ENCODE measurements at places on chromosomes 16 and 17.

GRCh38 chr16:90077757-90078578, 837 bp upstream of the PRDM7 start:
- peak; percentile 41 for DNase-seq

DNA sequence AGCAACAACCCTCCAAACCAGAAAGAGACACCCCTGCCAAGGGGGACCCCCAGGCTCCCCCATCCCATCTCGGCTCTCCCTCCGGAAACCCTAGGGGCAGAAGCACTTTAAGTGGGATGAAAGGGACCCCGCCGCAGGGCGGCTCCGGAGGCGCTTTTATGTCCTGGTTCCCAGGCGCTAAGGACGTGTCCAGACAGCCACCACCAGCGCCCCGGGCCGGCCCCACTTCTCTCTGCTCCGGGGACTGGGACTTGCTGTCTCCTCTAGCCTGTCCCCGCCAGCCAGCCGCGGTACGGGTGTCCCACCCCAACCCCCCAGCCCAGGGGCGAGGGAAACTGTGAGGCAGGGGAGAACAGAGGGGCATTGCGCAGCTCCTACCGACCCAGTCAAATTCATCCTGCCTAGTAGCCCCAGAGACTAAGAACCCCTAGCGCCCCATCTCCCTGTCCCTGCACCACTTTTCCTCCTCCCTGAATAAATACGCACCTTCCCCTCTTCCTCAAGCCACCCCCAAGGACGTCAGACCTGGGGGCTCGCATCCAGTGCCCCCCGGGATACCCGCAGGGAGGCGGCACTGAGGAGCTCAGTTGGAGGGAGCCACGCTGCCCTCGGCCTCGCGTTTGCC, 4.1 kb downstream of the SP6 start:
- no peak for DNase-seq

DNA sequence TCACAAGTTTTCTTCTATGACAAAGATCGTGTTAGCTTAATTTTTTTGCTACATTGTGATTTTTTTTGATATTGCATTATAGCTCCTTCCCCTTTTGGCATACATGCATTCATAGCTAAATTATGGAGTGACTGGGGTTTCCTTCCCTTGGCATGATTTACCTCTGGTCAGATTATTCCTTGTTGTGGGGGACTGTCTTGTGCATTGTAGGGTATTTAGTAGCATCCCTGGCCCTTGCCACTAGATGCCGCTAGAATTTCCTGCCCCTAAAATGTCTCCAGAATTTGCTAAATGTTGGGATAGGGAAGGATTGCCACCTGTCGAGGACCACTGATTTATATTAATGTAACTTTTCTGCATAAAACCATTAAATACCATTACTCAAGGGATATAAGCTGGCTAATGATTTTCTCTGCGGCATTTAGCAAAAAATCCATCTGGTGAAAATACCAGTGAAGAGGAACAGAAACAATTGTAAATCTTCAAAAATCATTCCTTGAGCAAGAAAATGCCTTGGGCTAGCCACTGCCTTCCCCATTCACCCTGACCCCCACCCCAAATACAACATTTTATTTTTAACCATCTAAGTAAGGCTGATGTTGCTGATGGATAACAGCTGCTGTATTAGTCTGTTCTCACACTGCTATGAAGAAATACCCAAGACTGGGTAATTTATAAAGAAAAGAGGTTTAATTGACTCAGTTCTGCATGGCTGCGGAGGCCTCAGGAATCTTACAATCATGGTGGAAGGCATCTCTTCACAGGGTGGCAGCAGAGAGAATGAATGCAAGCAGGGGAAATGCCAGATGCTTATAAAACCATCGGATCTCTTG, 195.2 kb downstream of the MAP2K6 start:
- DNase-seq = peak; percentile 52

GRCh38 chr17:78805301-78805700, 23.2 kb upstream of the CYTH1 start:
- no peak for DNase-seq

- no peak for DNase-seq
These were observed 223.4 kb downstream of the HS3ST3A1 start for GRCh38 chr17:13378361-13378760.

DNA sequence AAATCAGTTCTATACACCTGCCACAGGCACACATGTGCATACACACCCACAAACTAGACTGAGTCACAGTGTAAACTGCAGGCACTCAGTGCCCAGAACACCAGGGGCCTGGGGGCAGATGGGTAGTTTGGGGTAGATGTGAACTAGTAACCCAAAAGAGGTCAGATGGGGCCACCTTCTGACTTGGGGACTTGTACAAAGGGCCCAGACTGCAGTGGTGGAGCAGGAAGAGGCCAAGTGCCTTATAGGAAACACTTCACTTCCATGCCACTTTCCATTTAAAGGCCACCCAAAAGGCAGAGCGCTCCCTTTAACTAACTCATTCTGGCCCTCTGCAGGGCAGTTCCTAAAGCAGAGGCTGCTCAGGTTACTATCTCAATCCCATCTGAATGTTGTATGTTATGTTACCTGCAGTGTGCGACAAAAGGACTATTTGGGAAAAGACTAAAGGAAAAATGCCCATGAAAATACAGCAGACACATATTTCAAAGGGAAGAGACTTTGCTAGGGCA, 27.8 kb upstream of the ERN1 start:
- DNase-seq = no peak

- peak; percentile 89 for DNase-seq
These were observed 4.2 kb downstream of the CDRT4 start for GRCh38 chr17:15462976-15463772.

GRCh38 chr17:75922963-75923874, 17.6 kb downstream of the FBF1 start:
- no peak for DNase-seq

GRCh38 chr17:11610999-11611566, 12.8 kb downstream of the DNAH9 start:
- DNase-seq = no peak

DNA sequence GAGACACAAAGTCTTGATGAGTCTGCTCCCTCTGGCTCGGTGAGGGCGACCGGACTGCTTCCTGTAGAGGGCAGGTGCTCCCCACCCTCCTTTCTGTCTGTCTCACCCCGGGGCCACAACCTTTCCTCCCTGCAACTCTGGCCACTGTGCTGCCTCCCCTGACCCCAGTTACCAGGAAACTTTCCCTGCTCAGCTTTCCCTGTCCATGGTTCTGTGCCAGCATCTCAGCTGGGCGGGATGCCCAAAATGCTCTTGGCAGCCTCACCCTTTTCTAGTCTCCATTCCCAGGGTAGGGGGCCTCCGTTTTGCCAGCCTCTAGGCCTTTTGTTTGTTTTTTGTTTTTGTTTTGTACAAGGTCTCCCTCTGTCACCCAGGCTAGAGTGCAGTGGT, 1.4 kb downstream of the PLD2 start:
- DNase-seq = peak; percentile 20

DNA sequence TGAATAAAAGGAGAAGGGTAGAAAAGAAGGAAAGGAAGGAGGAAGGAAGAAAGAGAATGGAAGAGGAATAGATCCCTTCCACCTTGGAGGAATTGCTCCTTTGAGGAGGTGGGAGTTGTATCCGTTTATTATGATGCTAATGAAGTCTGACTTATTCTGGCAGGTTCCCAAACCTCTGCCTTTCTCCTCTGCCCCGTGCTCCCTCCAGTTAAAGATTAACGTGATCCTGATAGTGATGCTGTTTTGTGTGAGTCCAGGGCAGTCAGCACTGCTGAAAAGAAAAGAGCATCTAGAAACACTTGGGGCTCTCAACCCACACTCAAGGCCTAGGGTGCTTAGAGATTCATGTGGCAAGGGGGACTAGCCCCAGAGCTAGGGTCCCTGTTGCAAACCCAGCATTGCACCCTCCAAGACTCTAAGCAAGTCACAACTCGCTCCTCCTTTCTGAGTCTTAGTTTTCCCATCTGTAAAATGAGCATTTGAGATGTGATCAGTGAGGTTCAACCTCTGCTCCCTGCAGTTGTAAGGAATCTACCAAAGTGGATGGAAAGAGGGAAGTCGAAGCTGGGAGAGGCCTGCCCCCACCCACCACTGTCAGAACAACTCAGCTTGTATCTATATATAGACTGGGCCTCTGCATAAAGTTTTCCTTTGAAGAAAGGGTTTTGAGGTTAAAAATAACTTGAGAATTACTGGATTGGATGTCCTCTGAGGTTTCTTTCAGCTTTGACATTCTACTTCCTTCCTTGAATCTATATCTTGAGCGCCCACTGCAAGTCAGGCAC, 46.9 kb upstream of the TMEM132E start:
- no peak for DNase-seq

DNA sequence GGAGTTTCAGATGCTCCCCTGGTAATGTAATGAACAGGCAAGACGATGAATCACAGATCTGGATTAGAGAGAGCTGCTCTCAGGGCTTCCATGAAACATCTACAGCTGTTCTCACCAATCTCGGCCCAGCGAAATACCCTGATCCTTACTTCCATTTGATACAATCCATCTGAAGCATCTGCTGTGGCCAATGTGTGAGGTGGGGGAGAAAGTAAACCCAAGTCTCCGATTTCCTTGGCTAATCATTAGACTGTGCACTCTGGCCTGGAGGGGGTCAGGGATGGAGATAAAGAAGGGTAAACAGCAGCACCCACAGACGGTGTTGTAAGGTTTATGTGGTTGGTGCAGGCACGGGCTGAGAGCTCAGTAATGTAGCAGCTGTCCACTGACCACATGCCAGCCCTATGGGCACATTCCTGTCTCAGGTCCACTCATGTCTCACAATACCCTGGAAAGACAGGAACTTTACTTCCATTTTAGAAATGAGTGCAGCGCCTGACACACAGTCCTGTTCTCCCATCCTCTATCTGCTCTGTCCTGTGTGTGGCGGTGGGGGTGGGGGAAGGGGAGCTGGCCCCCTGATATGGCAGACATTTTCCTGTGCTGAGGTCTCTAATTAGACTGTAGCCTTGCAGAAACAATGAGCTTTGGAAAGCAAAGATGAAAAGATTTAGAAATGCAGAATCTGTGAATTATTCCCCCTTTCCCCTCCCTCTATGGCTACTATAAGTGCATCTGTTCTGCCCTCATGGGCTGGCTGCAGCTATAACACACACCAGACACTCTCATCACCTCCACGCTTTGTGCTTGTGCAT, 48.3 kb upstream of the ERN1 start:
- DNase-seq = no peak

- DNase-seq = no peak
These were observed 21.5 kb upstream of the DHRS7B start for GRCh38 chr17:21105064-21105894.

DNA sequence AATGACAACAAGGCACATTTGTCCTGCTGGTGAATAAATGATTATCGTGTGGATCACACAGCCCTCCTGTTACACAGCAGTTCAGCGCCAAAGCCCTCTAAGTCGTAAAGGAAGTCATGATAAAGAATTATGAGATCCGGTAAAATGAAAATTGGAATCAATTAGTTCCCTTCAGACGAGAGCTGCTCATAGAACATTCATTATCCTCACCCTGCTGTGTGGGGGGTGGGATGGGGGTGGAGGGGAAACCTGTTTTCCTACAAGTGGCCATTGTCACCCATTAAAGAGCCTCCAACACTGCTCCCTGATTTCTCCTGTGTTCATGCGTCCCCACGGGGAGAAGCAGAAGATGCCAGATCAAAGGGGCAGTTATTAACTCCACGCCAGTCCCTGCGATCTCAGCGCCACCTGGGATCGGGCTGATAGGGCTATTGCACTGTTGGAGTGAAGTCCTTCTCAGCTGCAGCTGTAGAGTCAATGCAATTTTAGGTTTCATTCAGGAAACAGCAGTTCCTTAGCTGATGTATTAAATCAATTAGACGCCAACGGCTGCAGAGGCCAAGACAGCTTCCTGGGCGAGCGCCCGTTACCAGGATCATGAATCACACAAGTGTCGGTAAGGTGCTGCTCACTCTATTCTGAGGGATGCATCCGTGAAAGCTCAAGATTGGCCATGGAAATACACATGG, 19.2 kb upstream of the CACNG4 start:
- DNase-seq = no peak

DNA sequence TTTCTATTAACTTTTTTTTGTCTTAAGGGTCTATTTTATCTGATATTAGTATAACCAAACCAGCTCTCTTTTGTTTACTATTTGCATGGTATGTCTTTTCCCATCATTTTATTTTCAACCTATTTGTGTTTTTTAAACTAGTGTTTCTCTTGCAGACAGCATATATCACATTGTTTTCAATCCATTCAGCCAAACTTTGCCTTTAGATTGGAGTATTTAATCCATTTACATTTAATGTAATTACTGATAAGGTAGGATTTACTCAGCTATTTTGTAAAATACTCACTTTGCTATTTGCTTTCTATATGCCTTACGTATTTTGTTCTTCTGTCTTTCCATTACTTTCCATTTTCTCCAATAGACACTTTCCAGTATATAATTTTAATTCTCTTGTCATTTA, 108.0 kb upstream of the NACA2 start:
- no peak for DNase-seq

GRCh38 chr16:25018972-25019617, 3.9 kb upstream of the ARHGAP17 start:
- no peak for DNase-seq

DNA sequence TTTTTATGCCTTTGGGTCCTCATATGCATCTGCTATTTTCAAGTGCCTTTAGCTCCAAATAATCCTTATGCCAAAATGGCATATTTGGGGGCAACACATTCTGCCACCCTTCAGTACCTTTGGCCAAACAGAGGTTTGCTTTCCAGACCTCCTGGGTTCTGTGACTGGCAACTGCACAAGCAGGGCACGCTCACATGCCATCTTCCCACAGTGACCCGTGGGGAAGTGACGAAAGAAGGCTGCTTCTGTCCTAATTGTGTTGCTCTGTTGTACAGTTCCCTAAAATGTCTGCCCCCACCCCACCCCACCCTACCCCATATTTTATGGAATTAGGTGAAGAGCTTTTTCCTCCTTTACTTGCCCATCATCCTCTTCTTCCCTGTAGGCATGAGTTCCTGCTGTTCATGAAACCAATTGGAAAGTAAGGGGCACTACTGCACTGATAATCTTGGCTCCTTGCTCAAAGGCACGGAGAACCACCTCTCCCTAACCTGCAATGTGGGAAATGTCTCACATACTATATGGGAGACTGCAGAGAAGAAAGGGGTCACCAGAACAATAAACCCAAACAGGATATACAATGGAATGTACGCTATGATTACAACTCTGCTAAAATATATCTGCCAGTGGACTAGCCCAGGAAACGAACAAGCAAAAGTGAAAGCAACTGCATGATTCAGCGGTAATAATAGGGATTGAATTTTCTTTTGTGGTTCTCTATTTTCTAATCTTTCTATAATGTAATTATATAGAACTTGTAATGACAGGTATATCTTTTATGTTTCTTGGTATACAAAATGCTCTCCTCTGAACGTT, 3.3 kb upstream of the SLFN12L start:
- peak; percentile 71 for DNase-seq

- no peak for DNase-seq
These were observed 3.1 kb downstream of the PPP1R1B start for GRCh38 chr17:39629898-39630297.

All from adipocyte (in vitro differentiated cells).